Brain microvascular endothelial cell (primary cell): ENCODE measurements at places on chromosomes 3 and 15.

DNA sequence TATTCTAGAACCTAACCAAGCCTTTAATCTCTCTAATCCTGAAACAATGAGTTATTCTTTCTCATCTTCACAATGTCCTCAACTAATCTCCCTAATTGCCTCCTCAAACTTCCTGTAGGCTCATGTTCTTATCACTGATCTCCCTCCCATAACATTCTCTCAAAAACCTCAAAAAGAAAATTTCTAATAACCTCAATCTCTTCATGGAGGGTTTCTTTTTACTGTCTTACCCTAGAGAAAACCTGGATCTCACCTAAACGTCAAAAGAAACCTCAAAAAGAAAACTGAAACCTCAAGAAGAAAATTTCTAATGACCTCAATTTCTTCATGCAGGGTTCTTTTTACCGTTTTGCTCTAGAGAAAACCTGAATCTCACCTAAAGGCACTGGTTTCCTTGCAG, 150.2 kb downstream of the GSK3B start:
- DNase-seq: no peak

DNA sequence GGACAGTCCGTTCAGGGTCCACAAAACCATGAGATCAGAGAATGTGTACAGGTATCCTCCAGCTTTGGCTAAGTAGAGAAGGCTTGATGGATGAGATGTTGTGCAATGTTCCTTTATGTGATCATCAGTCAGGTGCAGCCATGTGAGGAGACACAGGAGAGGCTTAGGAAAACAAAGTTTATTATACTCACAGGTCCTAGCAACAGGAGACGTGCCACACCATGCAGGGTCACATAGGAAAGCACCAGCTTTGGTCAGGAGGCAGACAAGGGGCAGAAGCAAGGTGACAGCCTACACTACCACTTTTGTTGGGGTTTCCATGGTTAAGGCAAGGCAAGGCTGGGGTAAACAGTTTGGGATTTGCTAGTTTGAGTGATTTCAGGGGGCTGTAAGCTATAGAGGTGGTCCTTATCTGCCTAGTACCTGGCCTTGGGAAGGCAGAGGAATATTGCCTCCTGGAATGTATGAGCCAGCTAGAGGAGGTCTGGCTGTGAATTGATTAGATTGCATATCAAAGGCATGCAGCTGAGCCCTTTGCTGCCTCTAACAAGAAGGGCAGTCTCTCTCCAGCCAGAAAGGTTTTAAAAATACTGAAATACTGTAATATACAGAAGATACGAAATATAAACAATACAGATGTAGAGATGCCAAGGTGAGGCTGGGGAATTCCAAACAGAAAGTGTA, 248.6 kb downstream of the RYR3 start:
- DNase-seq: no peak

DNA sequence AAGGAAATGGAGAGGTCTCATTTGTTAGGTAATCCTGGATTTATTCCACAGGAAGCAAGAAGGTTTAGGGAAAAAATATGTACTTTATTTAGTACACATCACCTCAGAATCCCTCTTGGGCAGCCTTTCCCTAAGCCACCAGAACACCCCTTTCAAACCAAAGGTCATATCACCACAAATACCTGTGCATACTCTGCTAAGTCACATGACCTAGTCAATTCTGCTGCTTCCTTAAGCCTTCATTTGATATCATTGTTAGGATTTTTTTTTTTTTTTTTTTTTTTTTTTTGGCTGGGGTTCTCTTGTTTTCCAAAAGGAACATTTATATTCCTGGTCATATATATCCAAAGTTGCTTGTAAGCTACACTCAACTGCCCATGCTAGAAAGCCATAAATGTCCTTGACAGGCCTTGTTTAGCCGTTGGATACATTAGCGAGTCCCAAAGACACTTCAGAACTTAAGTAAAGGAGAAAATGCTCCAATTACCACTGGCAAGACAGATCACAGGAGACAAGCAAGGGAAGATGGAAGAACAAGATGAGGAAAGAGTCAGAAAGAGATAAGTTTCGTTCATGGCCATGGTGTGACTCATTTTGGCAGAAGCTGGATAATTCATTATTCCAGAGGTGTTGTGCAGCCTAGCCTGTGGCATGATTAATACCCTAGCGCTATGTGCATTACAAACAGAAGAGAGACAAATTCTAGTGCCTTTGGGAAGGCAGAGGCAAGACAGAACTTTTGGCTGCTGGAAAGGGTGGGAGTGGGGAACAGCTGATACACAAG, 155.6 kb upstream of the SLC2A2 start:
- DNase-seq: peak; percentile 41

DNA sequence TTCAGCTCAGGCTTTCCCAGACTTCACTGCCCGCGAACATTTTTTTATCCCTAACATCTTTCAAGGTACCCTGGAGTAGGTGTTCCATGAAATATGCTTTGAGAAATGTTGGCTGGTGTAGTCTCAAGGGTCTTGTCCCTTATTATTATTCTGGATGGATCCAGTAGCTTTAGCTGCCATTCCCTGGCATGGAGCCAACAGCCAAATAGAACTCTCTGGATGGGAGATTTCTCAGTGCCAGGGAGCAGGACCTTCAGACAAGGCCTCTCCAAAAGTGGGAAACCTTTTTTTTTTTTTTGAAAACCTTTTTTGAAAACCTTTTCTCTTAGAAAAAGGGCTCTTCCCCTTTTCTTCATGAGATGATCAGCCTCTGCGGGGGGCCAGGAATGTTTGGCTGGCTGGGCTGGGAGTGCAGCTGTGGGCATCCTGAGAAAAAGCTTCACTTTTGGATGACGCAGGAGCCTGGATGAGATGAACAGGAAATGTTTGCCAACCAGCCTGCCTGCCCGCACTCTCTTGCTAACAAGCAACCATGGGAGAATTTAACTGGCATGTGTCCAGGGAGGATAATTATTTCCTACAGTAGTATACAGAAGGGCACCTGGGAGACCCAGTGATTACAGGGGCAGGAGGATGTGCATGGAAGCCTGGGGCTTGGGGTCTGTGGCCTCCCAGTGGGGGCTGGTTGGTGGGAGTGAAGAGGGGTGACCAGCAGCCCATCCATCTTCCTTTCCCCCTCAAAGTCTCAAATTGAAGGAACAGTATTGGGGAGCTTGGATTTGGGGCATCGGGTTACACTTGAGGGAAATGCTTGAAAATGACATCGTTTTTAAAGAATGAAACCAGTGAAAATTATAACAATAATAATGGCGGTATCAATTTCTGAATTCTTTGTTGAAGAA, 109.1 kb upstream of the LRIG1 start:
- DNase-seq: peak; percentile 92

DNA sequence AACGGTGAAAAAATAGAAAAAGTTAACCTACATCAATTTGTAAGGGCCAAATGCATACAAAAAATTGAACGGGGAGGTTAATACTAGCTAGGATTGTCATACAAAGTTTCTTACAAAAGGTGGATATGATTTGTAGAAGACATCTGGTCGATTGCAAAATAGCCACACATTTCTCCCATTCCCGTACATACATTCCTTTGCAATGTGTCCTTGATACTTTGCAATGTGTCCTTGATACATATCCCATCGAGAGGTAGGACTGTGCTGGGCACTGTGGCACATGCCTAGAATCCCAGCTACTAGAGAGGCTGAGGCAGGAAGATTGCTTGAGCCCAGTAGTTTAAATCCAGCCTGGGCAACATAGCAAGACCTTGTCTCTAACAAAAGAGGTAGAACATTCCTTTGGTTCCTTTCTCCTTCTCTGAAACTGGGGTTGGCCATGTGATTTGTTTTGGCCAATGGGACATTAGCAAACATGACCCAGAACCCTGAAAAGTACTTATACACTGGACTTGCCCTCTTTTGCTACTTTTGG, 9.5 kb downstream of the TTBK2 start:
- DNase-seq: no peak

DNA sequence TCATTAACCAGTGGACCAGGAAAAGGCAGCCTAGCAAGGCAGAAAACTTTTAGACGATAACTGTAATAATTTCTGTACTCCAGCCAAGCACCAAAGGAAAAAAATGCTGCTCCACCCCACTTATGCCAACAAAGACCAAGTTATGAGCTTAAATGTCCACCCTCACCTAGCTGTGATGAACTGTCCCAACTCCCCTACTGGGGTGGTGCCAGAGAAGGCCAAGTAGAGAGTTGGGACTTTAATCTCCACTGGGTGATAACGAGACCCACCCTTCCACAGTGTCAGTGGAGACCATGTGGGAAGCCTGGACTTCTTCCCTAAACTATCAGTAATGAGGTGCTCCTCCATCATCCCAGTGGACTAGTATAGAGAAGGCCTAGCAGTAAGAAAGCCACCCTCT, 33.8 kb upstream of the COPB2 start:
- no peak for DNase-seq

DNA sequence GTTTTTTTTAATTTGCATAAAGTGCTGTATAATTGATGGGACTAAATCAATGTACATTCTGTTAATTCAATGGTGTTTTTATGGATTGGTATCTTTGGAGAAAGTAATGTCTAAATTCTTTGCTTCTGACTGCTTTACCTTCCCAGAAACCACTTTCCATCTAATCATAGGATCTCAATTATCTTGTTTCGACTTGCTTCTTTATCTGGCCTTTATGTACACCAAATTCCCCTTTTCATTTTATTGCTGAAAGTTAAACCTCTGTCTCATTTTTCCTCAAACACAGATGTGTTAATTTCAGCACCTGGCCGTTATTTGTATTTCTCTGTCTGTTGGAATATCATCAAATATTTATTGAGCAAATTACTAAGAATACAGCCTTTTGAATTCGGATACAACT, 287.3 kb upstream of the GBE1 start:
- no peak for DNase-seq

GRCh38 chr3:69948246-69948862, 51.2 kb upstream of the SAMMSON start:
- peak; percentile 30 for DNase-seq

- peak; percentile 72 for DNase-seq
These were observed 278.8 kb downstream of the FOXP1 start for GRCh38 chr3:71304684-71305083.

- DNase-seq: no peak
These were observed 103.2 kb downstream of the EBLN2 start for GRCh38 chr3:73164622-73165021.

- DNase-seq: no peak
These were observed 36.2 kb downstream of the GABRB3 start for GRCh38 chr15:26736502-26737248.

- no peak for DNase-seq
These were observed 8.7 kb downstream of the KIF7 start for GRCh38 chr15:89646416-89647141.

- no peak for DNase-seq
These were observed 35.9 kb downstream of the INO80 start for GRCh38 chr15:41080144-41080543.

DNA sequence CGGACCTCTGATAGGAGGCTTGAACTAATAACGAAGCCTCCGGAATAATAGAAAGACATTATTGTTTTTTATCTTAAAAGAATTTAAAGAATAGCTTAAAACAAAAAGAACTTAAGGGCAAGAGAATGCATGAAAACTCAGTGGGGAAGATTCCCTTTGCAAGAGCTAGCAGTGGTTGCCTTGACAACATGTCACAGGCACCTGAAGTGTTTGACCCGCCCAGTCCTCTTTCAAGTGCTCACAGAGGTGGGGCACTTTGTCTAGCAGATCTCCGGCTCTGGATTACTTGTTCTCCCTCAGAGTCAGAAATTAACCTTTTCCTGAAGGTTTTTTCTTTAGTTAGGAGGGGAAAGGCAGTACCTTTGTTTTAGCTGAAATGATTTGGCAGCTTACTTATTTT, 37.8 kb downstream of the LARS2 start:
- DNase-seq: no peak

DNA sequence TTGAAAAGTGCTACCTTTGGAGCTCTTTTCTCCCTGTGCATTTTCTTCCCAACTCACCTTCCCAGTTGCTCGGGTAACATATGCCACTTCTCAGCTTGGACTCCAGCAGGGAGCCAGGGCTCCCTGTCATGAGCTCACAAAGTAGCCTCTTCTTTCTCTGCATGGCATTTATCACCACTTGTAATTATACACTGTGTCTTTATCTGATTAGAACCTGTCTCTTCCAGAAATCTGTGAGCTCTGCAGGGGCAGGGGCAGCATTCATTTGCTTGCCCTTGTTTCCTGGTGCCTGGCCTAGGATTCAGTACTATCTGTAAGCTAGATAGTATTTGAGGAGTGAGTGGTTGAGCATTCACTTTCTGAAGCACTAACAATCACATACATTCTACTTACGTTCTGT, 100.9 kb downstream of the CLSTN2 start:
- DNase-seq: no peak

GRCh38 chr3:124883766-124884473, 3.2 kb downstream of the ITGB5 start:
- no peak for DNase-seq

DNA sequence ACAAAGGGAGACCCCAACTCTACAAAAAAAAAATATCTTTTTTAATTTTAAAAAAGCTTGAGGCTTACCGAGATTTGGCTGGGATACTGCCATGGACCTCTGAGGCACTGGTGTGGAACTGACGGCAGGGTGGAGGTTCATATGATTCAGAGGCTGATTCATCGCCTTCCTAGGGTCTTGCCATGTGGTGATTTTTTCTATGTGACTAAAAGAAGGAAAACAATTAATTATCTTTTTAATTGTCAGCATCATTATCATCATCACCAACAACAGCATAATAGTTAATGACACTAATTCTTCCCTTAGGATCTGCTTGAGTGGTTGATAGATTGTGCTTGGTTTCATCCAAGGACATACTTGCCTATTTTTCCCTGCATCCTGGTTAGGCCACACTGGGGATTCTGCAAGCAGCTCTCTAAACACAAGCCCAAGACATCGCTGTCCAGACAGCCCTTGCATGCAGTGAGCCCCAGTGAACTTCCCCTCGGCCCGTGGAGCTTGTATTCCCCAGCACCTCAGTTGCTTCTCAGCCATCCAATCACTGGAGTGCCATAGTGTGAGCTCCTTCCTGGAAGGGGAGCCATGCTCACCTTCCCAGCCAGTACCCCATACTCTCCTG, 84.9 kb downstream of the WWTR1 start:
- peak; percentile 74 for DNase-seq

- peak; percentile 45 for DNase-seq
These were observed 14.2 kb downstream of the ATXN7 start for GRCh38 chr3:63877737-63878393.

GRCh38 chr3:83218383-83219200, 1457.1 kb upstream of the GBE1 start:
- no peak for DNase-seq

- no peak for DNase-seq
These were observed 23.6 kb downstream of the UBE2E1 start for GRCh38 chr3:23829242-23829934.

- no peak for DNase-seq
These were observed 85.3 kb downstream of the MEIS2 start for GRCh38 chr15:37015035-37015434.

- no peak for DNase-seq
These were observed 173.3 kb upstream of the SNTN start for GRCh38 chr3:63478990-63479660.

- DNase-seq: no peak
These were observed 42.0 kb downstream of the ADAMTSL3 start for GRCh38 chr15:83695901-83696425.

DNA sequence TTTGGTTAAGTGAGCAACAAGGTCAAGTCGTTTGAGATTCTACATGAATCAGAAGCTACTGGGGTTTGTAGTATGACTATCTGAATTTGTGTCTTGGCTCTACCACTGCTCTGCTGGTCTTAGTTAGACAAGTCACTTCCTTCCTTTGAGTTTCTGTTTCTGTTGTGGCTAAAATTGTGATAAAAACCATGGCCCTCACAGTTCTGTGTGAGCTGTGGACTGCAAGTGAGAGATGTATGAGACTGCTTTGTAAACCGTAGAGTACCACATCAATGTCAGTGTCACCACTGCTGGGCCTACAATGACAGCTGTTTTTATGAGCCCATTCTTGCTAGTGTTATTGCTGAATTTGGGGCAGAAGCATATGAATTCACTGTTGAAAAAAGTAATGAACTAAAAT, 32.7 kb downstream of the RARB start:
- no peak for DNase-seq

GRCh38 chr3:48367201-48367600, 4.8 kb upstream of the FBXW12 start:
- DNase-seq: no peak
